ENCODE measurements at places on chromosomes 12 and 14.

- no peak for DNase-seq
These were observed 315.8 kb downstream of the ADGRD1 start for GRCh38 chr12:131269551-131269950.

- DNase-seq, result no peak
These were observed 2.0 kb downstream of the PTHLH start for GRCh38 chr12:27970401-27971120.

DNA sequence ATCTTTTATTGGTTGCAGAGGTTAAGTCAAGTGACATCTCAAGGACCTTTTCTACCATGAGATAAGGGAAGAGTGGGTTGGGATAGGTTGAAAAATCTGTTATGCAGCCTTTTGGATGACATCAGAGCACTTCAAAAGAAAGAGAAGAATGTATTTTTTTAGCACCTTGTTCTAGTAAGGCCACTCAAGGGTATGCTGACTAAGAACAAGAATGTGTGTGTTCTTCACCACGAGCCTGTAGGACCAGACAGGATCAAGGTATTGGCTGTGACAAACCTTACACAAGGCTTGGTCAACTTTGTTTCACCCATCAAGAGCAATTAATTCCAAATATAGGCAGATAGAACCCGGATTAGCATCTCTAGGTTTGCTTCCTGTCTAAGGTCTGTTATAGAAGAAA, 142.5 kb downstream of the SAMD4A start:
- no peak for DNase-seq

DNA sequence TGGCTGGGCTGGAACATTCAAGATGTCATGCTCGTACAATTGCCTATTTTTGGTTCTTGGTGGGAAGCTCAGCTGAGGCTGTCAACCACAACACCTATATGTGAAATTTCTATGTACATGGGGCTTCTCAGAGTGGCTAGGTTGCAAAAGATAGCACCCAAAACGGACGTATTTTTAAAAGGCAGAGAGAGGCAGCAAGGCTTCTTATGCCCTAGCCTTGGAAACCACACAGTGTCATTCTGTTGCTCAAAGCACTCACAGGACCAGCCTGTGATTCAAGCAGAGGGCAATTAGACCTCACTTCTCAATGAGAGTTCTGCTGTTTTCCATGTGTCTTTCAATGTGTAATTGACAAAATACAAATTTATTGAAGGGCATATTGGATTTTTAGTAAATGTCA, 134.0 kb downstream of the GXYLT1 start:
- DNase-seq, result no peak

GRCh38 chr12:3973973-3974644, 100.9 kb upstream of the PARP11 start:
- no peak for DNase-seq

- no peak for DNase-seq
These were observed 49.7 kb downstream of the IGF1 start for GRCh38 chr12:102430661-102431060.

- no peak for DNase-seq
These were observed 19.1 kb upstream of the BCL2L14 start for GRCh38 chr12:12051668-12052067.

Data from stimulated activated CD4-positive, alpha-beta T cell treated with anti-CD3 and anti-CD28 coated beads, Interleukin-2, amount 100 ng/mL, for 48 hours (primary cell).